ENCODE measurements at places on chromosomes 4 and X.

DNA sequence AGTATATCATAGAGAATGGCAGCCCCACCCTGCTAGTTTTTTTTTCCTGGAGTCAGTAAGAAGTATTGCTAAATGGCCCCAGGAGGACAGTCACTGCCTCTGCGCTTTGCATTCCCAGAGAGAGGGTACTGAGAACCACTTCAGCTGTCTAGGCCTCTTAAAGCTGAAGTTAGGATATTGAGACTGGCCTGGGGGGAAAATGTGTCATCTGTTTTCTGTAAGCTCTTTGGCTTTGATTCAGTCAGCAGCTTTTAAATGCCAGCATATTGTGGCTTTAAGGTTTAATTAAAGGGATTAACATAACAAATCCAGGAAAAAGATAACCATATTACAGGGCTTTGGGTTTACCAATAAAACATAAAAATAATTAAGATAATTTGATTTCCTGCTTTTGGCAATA is 852.0 kb downstream of the PCDH18 start:
- DNase-seq = no peak

DNA sequence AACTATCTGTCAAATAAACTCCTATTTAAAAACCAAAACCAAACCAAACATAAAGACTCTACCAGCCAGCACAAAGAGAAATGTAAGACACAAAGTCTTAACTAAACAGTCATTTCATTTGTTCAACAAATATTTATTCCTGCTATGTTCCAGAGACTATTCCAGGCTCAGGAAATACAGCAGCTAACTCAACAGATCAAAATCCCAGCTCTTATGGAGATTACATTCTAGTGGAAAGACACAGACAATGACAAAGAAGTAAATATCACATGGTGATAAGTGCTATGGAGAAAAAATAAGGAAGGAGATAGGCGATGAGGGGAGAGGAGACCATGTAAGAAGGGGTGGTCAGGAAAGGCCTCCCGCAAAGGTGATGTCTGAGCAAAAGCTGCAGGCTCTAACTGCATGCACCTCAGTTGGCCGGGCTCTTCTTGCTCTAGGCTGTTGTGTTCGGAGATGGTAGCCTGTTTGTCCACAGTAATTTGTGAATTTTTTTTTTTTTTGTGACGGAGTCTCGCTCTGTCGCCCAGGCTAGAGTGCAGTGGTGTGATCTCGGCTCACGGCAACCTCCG is 15.1 kb downstream of the PPEF1 start:
- DNase-seq = no peak

DNA sequence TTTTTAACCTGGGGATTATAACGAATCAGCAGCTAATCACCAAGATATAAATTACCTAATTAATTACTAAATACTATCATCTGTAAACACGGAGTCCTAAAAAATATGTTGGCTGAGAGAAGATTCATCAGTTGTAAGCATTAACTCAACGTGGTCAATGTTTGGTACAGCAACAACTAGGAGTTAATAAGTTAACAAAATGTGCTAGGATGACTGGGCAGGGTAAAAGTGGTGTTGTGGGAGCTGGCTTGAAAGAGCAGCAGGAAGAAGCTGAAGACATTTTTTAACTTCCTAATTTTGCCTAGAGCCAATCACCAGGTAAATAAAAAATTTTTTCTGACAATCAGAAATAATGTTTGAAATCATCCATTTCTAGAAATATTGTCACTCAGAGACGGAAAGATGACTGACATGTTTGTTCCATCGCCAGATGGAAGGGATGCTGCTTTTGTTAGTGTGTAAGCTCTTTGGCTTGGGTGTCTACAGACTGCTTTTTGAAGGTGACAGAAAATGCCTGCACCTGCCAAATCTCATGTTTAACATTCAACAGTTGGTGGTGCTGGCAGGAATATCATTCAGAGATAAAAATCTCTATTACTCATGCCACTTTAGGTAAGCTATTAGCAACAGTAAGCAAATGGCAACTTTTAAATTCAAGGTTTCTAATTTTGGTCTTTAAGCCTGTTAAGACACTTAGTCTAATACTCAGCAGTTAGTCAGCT is 1126.9 kb downstream of the STPG2 start:
- peak; percentile 84 for DNase-seq

GRCh38 chr4:102037566-102037965 is 247.0 kb downstream of the BANK1 start:
- DNase-seq = peak; percentile 21

GRCh38 chrX:148500423-148501385 is at the start of gene AFF2:
Gene AFF2 (plus strand): TSS chrX:148500617. CDS start chrX:148501098, 481 bp downstream.
- DNase-seq = peak; percentile 52
